HFF-Myc (cell line): ENCODE measurements at places on chromosomes 5 and 9.

GRCh38 chr5:136665331-136665730 is 300.0 kb upstream of the TRPC7 start:
- DNase-seq: no peak

- DNase-seq: no peak
Measured at GRCh38 chr5:82673057-82673809, 395.1 kb upstream of the RPS23 start.

GRCh38 chr9:96163161-96163560 is 138.8 kb downstream of the HSD17B3 start:
- no peak for DNase-seq

GRCh38 chr9:122031157-122031556 is 62.0 kb downstream of the TTLL11 start:
- no peak for DNase-seq

- DNase-seq: no peak
Measured at GRCh38 chr9:101626295-101626694, 31.5 kb upstream of the PPP3R2 start.

DNA sequence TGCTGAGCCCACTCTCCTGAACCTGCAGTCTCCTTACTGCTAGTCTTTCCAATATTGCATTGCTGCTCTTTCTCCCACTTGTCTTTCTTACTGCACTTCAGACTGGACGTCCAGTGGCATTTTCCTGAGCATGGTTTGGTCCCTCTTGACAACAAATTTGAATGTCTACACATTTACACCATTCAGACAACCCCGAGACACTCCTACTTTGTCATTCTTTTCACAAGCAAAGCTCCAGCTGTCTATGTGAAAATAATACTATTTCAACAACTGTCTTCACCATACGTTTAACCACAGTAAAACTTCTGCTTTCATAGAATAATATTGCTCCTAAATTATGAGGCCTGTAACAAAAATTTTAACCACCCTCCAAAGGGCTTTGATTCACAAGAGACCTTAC is 10.4 kb upstream of the APTX start:
- DNase-seq: no peak

DNA sequence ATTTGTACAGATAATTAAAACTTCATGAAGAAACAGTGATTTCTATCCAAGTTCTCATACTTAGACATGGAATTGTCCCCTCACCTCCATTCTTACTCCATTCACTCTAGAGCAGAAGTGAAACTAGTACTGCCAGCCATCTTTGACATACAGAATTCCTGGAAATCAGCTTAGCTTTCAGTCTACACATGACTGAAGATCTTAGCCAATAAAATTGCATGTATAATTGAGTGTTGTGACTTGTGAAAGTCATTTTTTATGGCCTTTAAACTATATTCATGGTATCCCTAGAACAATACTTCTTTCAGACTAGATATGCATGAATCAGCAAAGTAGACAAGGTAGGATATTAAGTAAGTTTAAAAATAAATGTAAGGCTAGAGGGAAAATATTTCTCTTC is 705.2 kb upstream of the ZNF608 start:
- DNase-seq: no peak

DNA sequence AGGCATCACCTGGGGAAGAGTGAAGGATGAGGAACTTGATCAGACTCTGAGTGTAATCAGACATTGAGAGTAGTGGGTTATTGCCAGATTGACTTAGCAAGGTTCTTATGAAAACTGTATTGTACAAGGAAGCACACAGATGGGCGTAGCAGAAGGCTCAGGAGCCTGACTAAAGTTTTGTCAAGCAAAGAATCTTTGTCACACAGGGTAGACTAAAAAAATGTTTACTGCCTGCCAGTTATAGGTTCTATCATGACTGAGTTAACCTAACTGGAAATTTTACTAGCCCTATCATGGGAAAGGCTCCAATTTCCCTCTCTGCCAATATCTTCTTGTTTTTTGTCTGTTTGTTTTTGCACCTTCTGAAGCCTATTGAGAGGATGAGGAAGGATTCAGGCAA is 19.1 kb downstream of the CAMK4 start:
- DNase-seq: no peak

GRCh38 chr5:138148811-138149210 is 9.6 kb upstream of the NME5 start:
- peak; percentile 57 for DNase-seq

DNA sequence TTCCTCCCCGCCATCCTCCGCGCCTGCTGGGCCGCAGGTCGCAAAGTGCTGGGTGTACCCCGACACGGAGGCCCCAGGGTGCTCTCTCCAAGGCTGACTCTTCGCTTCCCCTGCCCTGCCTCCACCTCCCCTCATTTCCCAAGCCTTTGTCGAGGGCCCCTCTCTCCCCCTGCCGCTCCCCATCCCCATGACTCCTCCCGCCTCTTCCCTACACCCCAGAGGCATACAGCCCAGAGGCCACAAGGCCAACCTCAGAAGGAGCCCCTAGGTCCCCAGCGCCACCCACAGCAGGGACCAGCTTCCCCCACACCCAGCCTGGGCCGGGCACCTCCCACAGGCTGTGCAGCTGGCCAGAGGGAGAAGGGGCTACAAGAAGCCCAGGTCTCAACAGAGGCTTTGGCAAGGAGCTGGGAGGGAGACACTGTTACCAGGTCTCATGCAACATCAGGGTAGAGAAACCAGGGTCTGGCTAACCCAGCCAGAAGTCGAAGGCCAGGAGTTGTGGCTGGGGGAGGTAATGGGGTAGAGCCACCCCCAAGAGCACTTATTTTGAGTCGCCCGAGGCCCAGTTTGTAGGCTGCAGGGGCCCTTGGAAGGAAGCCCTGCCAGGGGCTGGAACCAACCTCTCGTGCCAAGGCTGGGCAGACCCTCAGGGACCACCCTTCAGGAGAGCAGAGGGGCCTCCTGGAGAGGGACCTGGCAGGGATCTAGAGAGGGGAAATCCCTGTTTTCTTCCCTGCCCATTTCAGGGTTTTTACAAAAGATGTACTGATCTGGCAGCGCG is 24.5 kb upstream of the SARDH start:
- DNase-seq: no peak

DNA sequence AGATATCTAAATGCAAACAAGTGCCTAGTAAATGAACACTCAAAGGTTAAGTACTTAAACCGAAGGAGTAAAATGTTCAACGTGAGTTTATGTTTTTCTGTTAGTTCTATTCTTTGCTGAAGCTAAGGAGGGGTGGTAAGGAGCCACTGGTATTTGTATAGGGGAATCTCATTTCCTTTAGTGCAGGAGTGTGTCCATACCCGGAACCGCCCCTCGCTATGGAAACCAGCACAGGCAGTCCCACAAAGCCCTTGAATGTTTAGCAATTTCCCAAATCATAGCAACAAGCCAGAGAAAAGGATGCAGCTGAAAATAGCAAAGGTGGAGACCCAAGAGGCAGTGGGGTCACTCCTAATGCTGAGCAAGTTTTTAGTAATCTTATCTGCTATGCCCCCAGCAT is 78.8 kb upstream of the STK32A start:
- DNase-seq: no peak

- DNase-seq: no peak
Measured at GRCh38 chr5:310941-311434, 10.5 kb upstream of the AHRR start.

- DNase-seq: no peak
Measured at GRCh38 chr5:164277720-164278119, 772.3 kb downstream of the MAT2B start.

- DNase-seq: peak; percentile 81
Measured at GRCh38 chr9:113600023-113600823, 136.7 kb downstream of the RGS3 start.

DNA sequence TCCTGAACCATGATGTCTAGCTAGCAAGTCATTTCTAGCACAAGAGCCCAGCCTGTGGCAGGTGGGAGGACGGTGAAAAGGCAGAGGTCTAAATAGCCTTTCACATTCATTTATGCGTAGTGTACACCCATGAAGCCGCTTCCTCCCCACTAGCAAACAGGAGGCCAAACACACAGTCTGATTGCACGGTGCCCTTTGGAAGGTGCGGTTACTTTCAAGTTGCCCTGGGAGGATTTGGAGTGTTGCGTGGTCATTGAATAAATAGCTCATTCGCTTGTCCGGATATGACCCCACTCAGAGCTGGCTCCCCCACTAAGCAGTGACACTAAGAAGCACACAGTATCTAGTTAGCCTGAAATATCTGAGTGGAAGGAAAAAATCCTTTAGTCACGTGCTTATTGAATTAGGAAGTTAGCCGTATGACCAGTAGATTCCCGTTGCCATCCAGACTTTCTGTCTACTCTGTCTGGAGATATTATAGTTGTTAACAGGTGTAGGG is 664 bp upstream of the ARSB start:
- no peak for DNase-seq

- no peak for DNase-seq
Measured at GRCh38 chr5:673831-674629, 19.1 kb downstream of the TPPP start.

GRCh38 chr5:90356622-90357021 is 52.9 kb downstream of the CETN3 start:
- DNase-seq: no peak

GRCh38 chr5:111582993-111583601 is 70.8 kb upstream of the STARD4 start:
- DNase-seq: peak; percentile 40

GRCh38 chr9:117293206-117294114 is 121.4 kb downstream of the ASTN2 start:
- no peak for DNase-seq

DNA sequence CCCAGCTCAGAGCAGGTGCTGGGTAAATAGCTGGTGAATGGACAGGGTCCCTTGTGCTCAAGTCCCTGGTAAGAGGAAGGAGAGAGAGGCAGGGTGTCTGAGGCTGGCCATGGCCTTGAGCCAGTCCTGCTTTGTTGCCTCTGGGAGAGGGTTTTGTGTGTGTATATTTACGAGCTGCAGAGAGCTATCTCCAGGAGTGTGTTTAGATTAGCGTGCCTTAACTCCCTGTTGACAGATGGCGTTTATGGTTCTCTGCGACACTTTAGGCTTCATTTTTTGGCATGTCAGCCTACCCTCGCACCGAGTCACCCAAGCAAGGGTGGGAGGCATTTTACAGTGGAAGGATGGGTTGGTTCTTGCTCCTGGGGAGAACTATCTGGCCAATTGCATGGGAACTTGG is 22.2 kb downstream of the HMCN2 start:
- DNase-seq: no peak

GRCh38 chr9:18666986-18667772 is 193.2 kb downstream of the ADAMTSL1 start:
- no peak for DNase-seq

GRCh38 chr9:87513880-87514535 is 16.3 kb downstream of the DAPK1 start:
- DNase-seq: no peak

DNA sequence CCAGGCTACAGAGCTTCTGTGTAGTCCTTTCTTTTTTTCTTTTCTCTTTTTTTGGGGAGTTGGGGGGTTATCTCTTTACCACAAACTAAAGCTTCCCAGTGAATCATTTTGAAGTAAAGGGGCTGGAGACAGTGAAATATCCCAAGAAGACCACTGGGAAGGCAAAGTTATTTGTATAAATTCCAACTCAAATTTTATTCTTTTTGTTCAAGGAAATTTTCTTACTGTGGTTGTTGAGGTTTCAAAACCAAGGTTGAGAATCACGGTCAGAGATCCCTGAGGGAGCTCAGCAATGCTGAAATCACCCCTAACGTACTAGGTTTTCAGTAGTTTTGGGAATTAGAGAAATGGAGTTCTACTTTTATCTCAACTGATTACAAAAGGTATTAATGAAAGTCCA is 175.7 kb downstream of the ARHGEF28 start:
- no peak for DNase-seq

- DNase-seq: no peak
Measured at GRCh38 chr5:118270526-118270925, 717.8 kb downstream of the DTWD2 start.

- DNase-seq: peak; percentile 33
Measured at GRCh38 chr9:113154471-113154870, 3.7 kb downstream of the SLC31A2 start.

GRCh38 chr9:108297073-108297472 is 558.7 kb downstream of the ACTL7B start:
- DNase-seq: peak; percentile 93

- DNase-seq: no peak
Measured at GRCh38 chr5:69368458-69369339, 621 bp downstream of the AK6 start.

- no peak for DNase-seq
Measured at GRCh38 chr5:150158170-150158949, 2.7 kb upstream of the PDGFRB start.

DNA sequence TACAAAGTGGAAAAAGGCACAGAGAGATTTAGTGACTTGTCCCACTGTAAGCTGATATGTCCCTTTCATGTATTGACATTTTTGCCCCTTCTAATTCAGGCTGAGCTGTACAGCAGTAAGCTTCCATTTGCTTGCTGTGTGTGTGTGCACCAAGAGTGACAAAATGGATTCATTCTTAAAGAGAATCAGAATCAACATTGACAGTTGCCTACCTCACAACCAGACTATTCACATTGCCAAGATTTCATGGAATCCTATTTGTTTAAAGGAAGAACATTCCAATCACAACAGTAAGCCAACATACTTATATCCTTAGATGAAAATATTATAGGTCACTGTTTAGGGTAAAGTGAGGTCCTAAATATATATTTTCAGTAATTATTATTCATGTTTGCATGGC is 102.6 kb downstream of the TMEM232 start:
- no peak for DNase-seq

DNA sequence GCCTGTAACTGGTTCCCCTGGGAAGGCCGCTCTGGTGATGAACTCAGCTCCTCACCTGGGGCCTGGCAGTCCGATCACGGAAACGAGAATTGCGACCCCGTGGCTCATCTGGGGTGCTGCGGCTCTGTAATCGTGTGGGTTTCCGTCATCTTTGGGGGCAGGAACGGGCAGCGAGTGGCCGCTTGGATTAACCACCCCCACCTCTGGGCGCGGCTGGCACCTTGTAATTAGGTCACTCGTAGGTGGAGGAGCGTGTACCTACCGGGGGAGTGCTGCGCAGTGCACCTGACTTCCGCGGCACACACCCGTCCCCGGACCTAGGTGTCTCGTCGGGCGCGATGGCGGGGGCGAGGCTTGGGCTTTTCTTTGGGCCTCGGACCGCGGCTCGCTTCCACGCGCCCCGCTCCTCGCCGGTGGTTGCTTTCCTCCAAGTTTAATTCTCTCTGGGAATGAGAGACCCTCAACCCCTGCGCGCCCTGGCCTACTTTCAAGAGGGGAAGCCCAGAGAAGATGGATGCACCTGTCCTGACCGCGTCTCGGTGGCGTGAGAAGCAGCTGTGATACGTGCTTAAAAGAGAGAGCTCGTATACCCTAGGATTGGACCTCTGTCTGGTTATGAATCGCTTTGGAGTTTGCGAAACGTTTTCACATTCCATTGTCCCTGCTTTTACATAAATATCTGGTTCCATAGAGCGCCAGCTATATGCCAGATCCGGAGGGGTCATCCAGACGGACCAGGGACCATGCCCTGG is 744 bp upstream of the PPP2CA start:
- no peak for DNase-seq

DNA sequence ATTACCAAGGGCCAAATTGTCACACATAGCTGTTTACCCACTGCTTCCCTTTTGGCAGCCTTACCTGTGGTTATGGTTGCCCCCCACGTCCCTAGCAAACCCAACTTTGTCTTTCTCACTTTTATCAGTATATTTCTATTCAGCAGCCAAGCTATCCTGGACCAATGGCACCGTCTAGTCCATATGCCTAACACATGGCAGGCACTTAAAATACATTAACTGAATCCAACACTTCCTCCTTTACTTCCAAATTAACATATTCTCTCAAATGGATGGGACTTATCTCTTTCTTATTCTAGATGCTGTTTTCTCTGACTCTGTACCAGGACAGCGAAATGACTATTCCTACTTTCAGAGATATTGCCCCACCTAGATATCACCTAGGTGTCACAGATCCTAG is 50.9 kb upstream of the SLC44A1 start:
- DNase-seq: no peak

- DNase-seq: no peak
Measured at GRCh38 chr5:135353952-135354721, 44.9 kb downstream of the MACROH2A1 start.
